HS-5 (cell line): ENCODE measurements at places on chromosomes 4 and X.

GRCh38 chrX:10174810-10175209 lies 18.0 kb downstream of the CLCN4 start:
- no peak for DNase-seq

DNA sequence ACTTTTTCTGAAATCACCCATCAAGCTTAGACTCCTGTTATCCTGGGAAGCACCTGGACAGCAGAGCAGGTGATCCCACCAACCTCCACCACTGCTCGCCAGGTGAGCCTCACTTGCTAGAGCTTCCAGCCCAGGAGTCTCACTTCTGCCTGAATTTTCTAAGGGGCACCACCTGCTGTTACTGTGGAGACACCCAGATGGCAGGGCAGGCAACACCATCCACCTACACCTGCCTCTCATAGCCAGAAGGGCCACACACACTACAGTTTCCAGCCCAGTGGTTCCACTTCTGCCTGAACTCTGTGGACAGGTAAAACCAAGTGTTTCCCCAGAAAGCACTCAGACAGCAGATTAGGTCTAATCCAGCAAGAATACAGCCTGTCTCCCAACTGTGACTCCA lies 262.0 kb downstream of the ARAP2 start:
- no peak for DNase-seq

DNA sequence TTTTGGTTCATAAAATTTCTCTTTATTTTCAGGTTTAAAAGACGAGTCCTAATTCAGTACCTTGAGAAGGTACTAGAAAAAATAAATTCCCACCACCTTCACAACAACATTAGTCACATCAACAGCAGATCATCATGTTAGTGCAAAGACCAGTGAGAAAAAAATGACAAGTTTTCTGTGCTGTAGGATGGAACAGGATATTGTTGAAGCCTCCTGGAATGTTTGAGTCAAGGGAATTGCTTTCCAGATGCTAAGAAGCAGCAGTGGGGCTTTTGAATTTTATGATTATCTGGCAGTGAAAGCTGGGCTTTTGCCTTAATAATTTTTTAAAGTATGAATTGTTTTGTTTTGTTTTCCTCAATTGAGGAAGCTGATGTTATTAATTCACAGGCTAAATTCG lies 61.0 kb downstream of the INTS6L start:
- no peak for DNase-seq

- no peak for DNase-seq
Measured at GRCh38 chr4:55793479-55793878, 26.1 kb upstream of the EXOC1L start.

DNA sequence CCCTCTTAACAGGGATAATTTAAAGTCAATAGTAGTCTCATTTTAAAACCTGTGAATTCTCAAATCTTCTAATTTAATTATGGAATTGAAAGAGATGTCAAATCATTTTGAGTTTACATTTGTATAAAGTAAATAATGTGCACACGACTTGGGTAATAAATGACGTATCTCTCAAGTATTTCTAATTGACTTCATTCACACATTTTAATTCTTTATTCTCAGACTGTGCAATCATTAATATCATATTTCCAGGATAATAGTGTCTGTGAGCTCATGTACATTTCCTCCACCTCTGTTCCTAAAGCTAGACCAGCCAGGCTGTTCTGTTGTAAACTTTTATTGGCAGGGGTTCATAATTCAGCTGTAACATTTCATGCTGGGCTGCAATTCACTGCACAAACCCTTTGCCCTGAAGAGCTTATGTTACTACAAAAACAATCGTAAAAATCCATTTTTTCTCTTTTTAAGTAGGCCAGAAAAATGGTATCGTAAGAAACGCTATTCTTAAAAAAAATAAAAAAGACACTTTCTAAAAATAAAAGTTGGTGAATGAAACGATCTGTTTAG lies 1103.1 kb upstream of the TENM3 start:
- no peak for DNase-seq

- no peak for DNase-seq
Measured at GRCh38 chr4:94931626-94932025, 173.9 kb downstream of the BMPR1B start.

DNA sequence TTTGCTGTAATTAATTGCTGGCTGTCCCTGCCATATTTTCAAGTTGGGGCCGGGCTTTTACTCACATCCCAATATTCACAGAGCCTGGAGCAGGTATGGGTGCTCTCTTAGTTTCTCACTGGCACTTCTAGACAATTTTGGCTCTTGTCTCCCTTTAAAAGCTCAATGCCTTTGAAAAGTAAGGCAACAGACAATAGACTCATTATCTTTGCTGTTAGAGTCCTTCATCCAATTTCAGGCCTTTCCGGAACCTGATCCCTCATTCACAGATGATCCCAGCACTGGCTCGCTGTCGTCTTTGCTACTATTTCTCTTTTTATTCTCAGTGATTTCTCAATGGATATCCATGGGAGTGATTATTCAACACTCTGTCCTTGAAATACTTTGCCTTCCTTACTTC lies 6.7 kb downstream of the ARSJ start:
- no peak for DNase-seq

- DNase-seq: no peak
Measured at GRCh38 chrX:63817696-63818095, 32.7 kb upstream of the ARHGEF9 start.

- no peak for DNase-seq
Measured at GRCh38 chr4:4689694-4690440, 148.0 kb upstream of the STX18 start.

GRCh38 chr4:40196724-40197281 lies at the start of gene RHOH:
Gene RHOH (plus strand): TSS chr4:40197031. CDS start chr4:40243387, 46,356 bp downstream.
- DNase-seq: no peak

GRCh38 chr4:87497578-87497977 lies 31.6 kb downstream of the SPARCL1 start:
- no peak for DNase-seq

- DNase-seq: no peak
Measured at GRCh38 chr4:99821918-99822503, 5.4 kb downstream of the DAPP1 start.

DNA sequence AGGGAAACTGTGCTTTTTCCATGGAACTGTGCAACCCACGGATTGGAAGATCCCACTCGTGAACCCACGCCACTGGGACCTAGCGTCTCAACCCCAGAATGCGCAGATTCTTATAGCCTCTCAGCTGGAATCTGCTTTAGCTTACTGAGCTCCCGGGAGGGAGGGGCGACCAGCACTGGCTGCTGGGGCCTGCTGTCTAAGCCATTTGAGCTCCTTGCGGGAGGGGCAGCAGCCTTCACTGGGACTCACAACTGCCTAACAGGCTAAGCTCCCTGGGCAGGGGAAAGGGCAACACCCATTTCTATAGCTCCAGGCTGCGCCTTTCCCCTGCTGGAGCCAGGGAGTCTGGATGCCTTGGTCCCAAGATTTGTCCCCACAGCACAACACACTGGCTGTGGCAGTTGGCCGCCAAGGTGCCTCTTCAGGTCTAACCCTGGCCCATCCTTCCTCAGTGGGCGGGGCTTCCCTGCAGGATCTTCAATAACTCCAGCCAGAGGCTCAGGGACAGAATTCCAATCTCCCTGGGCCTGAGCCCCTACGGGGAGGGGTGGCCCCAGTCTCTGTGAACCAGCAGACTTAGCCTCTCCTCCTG lies 451.7 kb upstream of the PITX2 start:
- no peak for DNase-seq

DNA sequence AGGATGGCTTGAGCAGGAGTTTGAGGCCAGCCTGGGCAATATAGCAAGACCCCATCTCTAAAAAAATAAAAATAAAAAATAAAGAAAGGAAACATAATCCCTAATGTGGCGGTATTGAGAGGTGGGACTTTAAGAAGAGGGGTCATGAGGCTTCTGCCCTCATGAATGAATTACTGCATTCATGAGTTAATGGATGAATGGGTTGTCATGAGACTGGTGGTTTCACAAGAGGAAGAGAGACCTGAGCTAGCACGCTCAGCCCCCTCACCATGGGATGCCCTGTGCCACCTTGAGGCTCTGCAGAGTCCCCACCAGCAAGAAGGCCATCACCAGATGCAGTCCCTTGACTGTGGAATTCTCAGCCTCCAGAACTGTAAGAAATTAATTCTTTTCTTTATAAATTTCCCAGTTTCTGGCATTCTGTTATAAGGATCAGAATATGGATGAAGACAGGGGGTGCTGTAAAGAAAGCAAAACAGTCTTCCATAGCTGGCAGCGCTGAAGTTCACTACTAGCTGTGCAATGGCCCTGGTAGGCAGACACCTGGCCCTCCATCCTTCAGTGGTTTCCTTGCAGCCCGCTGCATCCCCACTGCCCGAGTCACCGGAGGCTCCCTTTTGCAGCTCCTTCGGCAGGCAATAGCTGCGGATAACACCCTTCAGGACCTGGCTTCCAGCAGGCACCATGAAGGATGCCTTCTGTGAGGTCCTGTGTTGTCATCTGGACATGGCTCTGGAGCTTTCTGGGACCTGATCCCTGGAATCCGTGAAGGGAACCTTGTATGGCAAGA lies 44.8 kb upstream of the NSG1 start:
- DNase-seq: no peak

DNA sequence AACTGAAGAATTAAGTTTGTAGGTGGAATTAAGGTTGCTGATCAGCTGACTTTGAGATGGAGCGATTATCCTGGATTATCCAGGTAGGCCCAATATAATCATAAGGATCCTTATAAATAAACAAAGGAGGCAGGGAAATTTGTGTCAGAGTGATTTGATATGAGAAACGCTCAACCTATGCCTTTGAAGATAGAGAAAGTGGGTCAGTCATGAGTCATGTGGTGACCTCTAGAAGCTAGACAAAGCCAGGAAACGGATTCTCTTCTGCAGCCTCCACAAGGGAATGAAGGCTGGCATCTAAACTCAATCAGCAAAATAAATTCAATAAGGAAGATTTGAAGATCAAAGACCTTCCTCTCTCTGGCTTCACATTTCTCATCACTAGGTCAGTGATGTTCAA lies 41.5 kb upstream of the SMIM10 start:
- DNase-seq: peak; percentile 42

GRCh38 chr4:24121395-24122175 lies 231.7 kb upstream of the PPARGC1A start:
- no peak for DNase-seq

DNA sequence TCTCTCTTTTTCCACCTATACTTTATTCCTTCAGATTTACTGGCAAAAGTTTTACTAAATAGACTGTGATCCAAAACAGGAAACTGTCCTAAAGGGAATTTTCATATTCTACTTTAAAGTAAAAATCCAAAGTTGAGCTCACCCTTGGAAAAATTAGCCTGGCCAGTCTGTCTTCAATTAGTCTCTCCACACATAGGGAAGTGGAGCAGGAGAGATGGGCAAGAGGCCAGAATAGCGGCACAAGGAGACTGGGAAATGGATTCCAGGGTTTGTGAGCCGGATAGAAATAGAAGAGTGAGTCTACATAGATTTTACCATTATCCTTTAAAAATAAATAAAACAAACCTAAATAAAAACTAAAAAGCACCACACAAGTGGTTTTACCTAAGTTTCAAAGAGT lies 16.2 kb upstream of the FRMD7 start:
- DNase-seq: no peak

GRCh38 chr4:5962416-5962815 lies 55.8 kb downstream of the C4orf50 start:
- DNase-seq: no peak

DNA sequence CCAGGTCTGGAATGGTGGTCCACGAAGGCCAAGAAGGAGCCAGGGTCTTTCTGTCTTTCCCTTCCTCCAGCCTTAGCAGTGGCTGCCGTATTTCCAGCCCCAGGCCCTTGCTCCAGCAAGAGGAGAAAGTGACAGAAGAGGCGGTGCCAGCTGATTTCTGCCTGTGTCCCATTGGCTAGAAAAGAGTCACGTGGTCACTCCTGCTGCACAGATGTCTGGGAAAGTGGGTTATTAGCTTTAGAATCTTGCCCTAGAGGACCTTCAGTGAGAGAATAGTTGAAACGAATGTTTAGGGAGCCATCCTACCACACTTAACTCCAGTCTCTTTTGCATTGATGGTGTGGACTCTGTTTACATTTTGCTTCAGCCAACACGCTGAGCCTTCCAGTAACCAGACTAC lies 99.3 kb upstream of the BCOR start:
- no peak for DNase-seq

GRCh38 chr4:127210893-127211649 lies 421.7 kb upstream of the INTU start:
- DNase-seq: no peak

GRCh38 chr4:104206784-104207183 lies 287.9 kb downstream of the CXXC4 start:
- no peak for DNase-seq

- DNase-seq: no peak
Measured at GRCh38 chr4:83093060-83093640, 21.4 kb downstream of the PLAC8 start.

- DNase-seq: peak; percentile 22
Measured at GRCh38 chr4:137129441-137129840, 402.9 kb downstream of the PCDH18 start.

DNA sequence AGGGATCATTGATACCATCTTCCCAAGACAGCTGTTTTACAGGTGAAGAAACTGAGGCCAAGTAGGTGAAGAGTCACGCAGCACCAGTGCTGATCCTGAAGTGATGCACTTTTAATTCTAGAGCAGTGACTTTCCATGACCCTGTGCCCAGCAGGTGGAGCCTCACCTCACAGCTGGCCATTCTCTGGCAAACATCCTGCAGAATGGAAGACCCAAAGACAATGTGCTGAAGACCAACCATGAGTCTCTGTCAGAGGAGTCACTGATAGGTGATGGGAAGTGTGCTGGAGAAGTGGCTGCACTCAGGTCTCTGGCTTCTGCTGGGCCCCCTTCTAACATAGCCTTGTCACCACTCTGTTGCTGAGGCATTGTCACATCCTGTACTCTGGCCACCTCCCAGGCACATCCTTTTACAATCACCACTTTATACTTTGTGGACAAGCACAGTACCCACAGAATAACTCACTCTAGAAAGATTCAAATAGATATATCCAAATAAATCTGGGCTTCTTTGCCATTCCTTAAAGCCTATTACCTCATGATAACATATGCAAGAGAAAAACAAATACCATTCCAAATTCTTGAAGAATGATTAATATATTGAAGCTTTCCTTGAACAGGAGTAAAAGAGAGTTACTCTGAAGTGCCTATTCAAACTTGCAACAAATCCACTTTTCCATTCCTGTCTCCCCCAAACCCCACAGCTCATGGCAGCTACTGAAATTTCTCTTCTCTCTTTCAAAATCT lies 64.1 kb upstream of the SCOC start:
- DNase-seq: no peak

DNA sequence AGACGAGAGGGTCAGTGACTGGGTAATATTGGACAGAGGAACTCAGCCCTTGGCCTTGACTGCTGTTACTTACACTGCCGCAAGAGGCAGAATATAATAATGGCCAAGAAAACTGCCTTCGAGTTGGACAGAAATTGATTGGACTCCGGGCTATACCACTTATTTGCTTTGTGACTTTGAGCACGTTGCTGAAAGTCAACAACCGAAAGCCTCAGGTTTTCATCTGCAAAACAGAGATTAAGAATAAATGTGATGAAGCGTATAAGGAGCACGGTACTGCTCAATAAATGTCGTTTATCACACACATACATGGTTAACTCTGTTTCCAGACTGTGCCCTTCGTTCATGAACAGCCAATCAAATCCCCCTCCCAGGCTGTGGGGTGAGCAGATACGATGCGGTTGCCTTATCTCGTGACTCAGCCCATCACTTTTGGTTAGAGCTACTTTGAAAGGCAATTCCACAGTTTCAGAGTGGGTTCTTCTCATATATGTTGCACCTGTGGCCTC lies 91.6 kb downstream of the TSPAN7 start:
- DNase-seq: no peak
